ENCODE measurements at places on chromosomes 16 and 17.

- DNase-seq = no peak
These were observed 52.4 kb upstream of the PMFBP1 start for GRCh38 chr16:72224260-72224768.

DNA sequence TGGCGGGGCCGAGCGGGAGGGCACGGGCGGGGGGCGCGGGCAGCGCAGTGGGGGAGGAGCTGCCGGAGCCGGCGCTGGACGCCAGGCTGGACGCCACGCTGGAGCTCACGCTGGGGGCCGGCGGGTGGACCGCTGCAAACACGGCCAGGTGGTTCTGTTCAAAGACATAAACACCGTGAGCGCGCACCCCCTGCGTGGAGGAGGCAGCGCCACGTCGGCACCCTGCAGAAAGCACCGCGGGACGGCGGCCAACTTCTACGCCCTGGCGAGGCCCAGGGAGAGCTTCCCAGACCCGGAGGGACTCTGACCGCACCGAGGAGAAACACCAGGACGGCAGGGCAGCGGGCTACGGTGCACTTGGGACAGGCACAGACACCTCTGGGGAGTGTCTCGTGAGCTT lies 29.3 kb downstream of the UNKL start:
- no peak for DNase-seq

DNA sequence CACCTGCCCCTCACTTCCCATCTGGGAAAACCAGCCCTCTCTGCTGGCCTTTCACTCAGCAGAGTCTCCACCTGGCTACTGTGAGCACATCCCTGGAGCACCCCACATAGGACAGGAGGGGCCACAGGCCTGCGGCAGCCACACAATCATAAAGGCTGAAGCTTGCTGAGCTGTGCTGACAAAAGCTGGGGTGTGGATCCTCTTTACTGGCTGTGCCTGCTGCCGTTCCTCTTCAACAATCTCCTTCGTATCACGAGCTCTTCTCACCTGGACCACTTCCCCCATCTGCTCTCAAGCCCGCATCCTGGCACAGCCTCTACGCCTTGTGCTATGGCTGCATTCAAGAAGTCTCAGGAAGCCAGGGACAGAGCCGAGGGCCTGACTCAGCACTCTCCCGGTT lies 86.1 kb downstream of the ZNF778 start:
- no peak for DNase-seq

- DNase-seq = no peak
These were observed 69.3 kb downstream of the IRF8 start for GRCh38 chr16:85968041-85968920.

GRCh38 chr16:67571464-67571863 lies 9.1 kb downstream of the CTCF start:
- no peak for DNase-seq

DNA sequence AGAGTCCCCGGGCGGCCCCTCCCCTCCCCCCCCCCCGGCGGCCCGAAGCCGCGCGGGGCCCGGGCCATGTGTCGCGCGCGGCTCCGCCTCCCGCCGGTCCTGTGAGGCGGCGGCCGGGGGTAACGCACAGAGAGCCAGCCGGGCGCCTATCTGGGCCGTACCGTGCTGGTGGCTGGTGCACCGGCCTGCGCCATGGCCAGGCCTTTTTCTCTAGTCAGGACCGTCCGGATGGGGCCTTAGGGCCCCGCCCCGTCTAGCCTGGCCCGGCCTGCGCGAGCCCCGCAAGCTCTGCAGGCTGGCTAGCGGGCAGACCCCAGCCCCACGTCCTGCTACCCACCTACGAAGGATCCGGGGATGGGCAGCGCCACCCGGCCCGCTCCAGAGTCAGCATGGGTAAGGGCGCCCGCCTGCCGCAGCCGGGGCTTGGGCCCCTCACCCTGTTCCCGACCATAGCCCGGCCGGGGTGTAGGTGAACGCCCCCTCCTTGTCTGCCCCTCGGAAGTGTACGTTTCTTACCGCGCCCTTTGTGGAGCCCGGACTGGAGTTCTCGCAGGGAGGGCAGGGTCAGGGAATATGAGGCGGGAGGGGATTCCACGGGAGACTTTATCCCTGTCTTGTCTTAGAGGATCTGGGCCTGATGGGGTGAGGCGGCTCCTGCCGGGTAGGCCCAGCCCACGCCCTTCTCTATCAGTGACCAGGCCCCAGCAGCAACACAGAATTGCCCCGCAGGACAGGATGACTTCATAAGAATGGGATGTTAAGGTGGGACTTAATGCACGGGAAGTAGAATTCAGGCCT lies at the start of gene CENPT:
CENPT (minus strand) TSS at position 630 of the 798 bp plus-strand sequence. CDS start 13,834 bp downstream, outside the sequence.
- no peak for DNase-seq

GRCh38 chr17:53321651-53322050 lies 501.1 kb upstream of the KIF2B start:
- DNase-seq = no peak

DNA sequence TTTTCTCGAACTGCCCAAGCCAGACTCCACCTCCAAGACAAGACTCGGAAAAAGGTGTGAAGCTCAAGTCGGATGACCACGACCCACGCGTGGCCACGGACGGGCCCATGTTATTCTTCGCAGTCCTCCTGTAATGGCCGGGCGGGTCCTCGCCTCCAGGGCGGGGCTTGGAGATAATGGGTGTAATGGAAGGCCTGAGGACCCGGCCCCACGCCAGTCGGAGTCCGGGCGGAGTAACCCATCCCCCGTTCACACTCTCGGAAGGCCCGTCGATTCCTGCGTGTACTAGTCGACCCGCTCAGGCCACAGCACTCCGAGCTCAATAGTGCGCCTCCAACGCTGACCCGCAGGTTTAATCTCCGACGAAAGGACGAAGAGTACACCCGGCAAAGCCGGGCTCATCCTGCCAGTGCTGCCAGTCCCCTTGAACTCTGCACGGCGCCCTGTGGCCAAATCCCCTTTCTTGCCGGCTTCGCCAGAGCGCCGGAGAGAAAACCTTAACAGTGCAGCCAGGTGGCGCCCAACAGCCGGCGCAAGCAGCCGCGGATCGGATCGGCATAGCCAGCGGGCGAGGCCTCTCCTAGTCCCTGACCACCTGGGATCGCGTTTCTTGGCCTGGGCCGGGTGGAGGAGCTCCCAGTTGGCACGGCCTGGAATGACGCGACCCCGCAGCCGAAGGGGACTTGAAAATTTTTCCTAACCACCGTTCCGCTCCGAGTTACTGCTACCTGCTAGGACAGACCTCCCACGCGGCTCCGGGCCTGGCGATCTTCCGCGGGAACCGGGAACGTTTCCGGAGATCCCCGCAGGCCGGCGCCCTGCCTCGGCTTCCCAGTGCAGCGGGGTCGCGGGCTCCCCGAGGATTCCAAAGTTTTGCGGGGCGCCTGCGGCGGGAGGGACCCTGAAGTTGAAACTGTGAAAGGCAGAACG lies 762.0 kb downstream of the KCNJ18 start:
- DNase-seq = no peak

DNA sequence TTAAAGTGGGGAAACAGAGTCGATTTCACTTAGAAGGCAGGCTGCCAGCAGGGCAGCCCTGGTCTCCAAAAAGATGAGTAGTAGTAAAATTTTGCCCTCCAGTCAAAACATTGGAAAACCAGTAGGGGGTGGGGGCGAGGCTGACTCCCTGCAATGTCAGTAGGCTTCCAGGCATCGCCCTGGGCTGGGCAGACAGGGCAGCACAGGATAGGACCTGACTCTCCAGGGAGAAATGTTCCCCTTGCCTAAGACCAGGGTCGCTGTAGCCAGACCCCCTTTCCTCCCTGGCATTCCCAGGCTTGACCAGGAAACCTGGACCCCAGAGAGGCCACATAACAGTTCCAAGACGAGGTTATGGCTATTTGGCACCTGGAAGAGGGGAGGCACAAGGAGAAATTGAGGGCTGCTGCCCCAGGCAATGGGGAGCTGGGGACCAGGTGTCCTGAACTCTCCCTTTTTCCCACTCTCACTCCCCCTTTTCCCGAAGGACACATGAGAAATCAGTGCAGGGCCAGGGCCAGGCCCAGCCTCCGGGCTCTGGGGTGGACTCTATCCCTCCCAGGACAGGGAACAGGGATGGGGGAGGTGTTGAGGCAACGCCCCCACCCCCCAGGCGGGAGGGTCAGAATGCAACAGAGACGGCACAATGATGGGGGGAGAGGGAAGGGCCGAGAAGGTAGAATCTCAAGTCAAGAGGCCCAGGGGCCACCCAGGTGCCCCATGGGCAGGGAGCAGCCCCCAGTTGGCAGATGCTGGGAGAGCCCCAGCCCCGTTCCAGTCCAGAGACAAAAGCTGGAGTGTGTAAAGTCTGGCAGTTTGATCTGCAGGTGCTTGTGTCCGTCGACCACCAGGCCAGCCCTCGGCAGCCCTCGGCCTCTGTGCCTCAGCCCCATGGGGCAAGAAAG lies 4.5 kb upstream of the SAMD14 start:
- DNase-seq = no peak

DNA sequence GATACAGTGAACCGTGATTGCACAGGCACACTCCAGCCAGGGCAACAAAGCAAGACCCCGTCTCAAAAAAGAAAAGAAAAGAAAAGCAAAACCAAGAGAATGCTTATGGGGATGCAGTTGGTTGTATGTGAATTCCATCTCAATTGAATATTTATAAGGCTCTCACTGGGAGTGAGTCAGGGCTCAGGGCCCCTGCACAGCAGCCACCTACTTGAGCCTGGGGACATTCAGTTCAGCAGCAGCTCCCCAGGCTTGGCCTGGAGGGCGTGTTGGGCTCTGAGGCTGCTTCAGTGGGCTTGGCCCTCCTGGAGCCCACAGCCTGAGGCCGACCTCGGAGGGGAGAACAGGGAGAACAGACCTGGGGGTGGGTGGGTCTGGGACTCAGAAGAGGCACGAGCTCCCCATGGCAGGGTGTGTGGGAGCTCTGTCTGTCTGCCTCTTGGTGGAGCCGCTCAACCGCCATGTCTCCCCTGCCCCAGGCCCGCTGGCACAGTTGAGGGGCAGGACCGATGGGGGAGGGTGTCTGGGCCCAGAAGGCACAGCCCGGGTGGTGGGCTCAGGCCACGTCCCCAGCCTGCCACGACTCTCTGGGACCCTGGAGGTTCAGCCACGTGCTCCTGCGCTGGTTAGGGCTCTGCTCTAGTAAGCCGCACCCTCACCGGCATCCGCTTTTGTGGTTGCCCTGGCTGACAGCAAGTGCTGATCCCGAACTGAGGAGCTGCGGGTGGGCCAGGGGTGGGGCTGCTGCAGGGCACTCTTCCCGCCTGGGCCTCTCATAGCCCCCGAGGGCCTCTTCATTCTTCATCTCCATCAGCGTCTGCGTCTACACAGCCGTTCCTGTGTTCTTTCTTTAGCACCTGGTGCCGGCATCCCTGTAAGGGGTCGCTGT lies 24.8 kb downstream of the ZFPM1 start:
- DNase-seq = no peak

DNA sequence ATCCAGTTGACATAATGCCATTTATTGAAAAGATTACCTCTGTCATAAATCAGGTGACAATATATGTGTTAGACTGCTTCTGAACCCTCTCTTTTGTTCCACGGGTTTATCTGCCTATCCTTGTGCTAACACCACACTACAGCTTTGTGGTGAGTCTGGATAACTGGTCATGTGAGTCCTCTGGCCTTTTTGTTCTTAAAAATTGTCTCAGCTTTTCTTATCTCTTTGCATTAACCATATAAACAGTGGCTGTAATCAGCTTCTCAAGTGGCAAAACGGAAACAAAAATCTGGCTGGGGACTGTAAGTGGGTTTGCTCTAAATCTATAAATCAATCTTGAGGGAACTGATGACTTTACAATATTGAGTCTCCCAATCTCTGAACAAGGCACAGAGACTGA lies 44.6 kb downstream of the STX8 start:
- DNase-seq = no peak

DNA sequence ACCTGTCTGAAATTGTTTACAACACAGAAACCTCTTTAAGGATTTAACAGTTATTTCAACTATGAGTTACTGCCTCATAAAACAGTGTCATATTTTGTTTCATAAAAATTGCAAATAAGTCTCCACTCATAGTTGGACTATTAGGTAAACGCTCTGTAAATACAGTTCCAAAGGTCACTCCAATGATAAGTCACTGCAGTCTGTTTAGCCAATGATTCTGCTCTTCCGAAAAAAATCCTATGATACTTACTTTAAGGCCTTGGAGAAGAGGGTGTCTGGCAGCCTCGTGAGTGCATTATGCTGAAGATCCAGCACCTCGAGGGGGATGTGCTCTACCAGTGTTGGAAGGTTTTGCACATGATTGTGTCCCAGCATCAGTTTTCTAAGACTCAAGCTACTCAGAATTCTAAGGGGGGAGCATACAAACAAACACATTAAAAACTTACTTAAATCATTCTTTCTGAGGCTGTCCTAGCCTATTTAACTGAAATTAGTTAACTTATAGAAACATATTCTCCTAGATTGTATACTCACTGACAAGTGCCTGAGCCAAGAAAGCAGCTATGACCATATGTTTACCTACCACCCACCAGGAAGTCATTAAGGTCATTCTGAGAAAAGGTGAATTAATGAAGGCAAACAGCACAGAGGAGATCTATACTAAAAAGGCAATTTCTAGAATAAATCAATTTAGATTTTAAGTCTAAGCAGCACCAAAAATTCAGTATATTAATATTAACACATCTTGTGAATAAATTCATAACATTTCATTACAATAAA lies 41.1 kb downstream of the MARVELD3 start:
- DNase-seq = no peak

DNA sequence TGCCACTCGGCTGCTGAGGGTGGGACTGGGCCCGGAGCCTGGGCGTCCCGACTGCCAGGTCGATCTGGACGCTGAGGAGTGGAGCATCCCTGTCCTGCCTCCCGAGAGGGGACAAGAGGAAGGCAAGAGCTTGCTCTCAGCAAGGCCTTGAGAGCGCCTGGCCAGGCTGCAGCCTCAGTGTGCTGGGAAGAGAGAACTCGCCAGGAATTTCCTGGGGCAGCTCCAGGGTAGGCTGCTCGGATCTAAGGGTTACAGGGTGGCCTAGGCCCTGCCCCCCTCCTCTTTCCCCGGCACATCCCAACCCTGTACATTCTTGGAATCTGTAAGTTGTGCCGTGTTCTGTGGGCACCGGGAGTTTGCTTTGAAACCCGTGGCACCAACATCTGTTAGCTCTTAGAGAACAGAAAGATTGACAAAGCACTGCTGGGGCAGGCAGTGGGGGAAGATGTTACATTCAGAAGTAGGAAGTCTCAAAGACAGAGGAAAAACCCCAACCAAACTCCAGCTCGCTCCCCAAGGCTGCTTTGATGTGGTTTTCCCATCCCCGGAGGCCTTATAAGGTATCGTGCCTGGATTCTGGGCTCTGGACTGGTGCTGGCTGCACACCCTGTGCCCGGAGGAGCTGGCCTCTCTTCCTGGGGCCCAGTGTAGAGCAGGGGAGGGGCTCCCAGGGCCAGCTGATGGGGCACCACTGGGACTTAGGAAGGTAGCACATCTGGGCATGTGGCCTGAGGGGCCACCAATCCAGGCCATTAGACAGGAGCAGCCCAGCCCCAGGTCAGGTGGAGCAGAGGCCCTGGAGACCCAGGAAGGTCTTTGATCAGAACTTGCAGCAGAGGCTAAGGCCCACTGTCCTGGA lies 55.2 kb downstream of the NKD1 start:
- no peak for DNase-seq

- peak; percentile 45 for DNase-seq
These were observed 11.8 kb upstream of the SLFN13 start for GRCh38 chr17:35460354-35460851.
